Stimulated activated CD4-positive, alpha-beta T cell treated with anti-CD3 and anti-CD28 coated beads, Interleukin-4, amount 100 ng/mL, for 1 hour (primary cell): ENCODE measurements at places on chromosomes 11 and 22.

- DNase-seq: no peak
These were observed 9.1 kb downstream of the FAM111A start for GRCh38 chr11:59151761-59152160.

GRCh38 chr11:114745150-114745671 lies 66.9 kb downstream of the NXPE2 start:
- DNase-seq: no peak

- no peak for DNase-seq
These were observed 68.9 kb upstream of the POU2AF2 start for GRCh38 chr11:111176603-111177002.

DNA sequence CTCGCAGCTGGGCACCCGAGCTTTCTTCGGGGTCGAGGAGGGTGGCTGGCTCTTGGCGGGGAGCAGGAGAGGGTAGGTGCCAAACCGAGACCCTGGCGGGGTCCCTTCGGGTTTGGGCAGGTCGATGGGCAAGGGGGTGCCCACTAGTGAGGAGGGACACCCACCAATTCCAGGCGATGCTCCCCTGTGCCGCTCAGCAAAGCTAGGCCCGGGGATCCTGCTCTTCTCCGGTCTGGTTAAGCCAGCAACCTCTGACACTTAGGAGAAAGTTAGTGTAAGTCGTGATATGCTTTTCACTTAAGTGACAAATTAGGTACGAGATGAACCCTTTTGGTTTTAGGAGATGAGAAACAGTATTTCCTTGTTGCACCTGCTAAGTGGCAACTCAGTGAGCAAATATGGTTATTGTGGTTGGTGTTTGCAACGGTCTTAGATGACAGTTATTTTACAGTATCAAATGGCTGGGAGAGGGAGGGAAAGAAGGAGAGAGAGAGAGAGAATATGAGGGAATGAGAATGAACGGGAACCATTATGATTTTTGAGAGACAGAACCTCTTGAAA lies 565 bp downstream of the NUCB2 start:
- no peak for DNase-seq

- no peak for DNase-seq
These were observed 2.4 kb downstream of the JAM3 start for GRCh38 chr11:134071306-134071705.

DNA sequence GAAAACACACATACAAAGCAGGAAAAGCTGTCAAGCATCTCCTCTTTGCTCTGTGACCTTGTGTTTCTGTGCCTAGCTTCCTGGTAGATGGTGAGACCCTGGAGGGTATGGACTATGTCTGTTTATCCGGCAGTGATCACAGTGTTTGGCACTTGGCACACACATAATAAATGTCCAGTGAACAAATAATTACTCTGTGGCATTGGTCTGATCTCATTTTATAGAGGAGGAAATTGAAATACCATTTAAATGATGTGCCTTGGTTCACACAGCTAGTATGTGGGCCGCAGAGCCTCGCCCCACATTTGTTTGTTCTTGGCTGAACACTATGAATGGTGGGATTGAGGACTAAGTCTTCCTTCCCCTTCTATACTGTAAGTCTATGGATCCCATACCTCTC lies 104.7 kb upstream of the SPON1 start:
- DNase-seq: no peak

- no peak for DNase-seq
These were observed 66.9 kb upstream of the CTSC start for GRCh38 chr11:88404391-88404790.

DNA sequence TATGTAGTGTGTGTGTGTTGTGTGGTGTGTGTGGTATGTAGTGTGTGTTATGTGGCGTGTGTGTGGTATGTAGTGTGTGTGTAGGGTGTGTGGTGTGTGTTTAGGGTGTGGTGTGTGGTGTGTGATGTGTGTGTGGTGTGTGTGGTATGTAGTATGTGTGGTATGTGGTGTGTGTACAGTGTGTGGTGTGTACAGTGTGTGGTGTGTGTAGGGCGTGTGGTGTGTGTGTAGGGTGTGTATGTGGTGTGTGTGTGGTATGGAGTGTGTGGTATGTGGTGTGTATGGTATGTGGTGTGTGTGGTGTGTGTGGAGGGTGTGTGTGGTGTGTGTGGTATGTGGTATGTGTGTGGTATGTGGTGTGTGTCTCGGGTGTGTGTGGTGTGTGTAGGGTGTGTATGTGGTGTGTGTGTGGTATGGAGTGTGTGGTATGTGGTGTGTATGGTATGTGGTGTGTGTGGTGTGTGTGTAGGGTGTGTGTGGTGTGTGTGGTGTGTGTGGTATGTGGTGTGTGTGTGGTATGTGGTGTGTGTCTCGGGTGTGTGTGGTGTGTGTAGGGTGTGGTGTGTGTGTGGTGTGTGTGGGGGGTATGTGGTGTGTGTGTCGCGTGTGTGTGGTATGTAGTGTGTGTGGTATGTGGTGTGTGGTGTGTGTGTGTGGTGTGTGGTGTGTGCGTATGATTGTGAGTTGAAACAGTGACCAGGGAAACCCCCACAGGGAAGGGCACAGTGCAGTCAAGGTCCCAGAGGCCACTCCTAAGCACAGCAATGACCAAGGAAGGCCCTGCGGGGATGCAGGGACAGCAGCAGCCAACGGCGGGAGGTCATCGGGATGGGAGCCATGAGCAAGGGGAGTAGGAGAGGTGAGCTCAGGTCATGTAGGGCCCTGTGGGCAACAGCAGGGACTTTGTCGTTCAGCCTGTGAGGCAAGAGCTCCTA lies 2.9 kb upstream of the PPP6R2 start:
- DNase-seq: no peak

- DNase-seq: no peak
These were observed 930.4 kb downstream of the OPCML start for GRCh38 chr11:132601875-132602274.
